ENCODE measurements at places on chromosomes 16 and 17. TPM values are rescaled to one million over a fixed set of nuclear protein-coding genes. Genes with fewer than 3 reads are reported as not detected.

DNA sequence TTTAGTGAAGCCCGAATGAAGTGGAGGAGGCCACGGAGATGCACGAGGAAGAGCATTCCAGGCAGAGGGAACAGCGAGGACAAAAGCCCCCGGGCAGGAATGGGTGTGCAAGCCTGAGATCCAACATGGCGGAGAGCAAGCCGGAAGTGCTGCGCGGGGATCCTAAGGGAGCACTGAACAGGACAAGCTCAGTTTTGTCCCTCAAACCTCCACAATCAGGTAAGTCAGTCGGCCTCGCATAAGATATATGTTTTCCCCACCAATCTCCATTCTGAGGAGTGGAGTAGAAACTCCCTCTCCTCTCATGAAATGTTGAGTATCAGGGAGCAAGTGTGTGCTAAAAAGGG, 32.9 kb upstream of the USP22 start:
- DNase-seq: no peak
- H3K4me3 ChIP-seq: no peak overlapping the region
- H3K27ac ChIP-seq: peak overlapping the region; percentile 83
- no peaks in the 10 kb centered on the region for H3K36me3 ChIP-seq
- no peaks in the 10 kb centered on the region for H3K4me1 ChIP-seq

The KRTAP1-5 gene
- not detected for total RNA-seq

The CCDC43 gene
- total RNA-seq: 11.0 TPM

DNA sequence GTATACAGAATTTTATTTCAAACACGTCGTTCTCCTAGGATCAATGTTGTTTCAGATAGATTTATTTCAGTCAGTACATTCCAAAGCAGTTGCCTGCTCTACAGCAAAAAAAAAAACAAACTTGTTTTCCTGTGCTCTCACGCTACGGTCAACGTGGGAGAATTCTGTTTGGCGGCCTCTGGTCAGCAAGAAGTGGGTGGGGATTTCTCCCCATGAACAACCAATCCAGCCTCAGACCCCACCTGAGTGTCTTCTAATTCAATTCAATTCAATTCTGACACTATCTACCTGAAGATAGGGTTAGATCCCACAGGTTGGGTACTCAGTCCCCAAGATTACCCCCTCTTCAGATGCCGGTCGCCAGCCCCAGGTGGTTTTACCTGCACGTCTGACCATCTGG, 22.1 kb downstream of the C17orf58 start:
- H3K27ac ChIP-seq: no peak overlapping the region
- no peaks in the 10 kb centered on the region for H3K4me1 ChIP-seq
- H3K36me3 ChIP-seq: no peaks in the 10 kb centered on the region

- H3K4me3 ChIP-seq: no peak overlapping the region
- H3K27me3 ChIP-seq: no peaks in the 10 kb centered on the region
- no peaks in the 10 kb centered on the region for H3K36me3 ChIP-seq
- no peaks in the 10 kb centered on the region for H3K4me1 ChIP-seq
- H3K27ac ChIP-seq: no peak overlapping the region
These were observed 16.9 kb downstream of the LDAF1 start for GRCh38 chr16:21175397-21175796.

- no peak for DNase-seq
- no peak overlapping the region for H3K27ac ChIP-seq
- no peak overlapping the region for H3K4me3 ChIP-seq
- no peaks in the 10 kb centered on the region for H3K4me1 ChIP-seq
- peaks cover 12% of the 10 kb centered on the region for H3K27me3 ChIP-seq
These were observed 7.0 kb upstream of the C1QTNF8 start for GRCh38 chr16:1102921-1103635.

GRCh38 chr17:9361188-9361955, 214.2 kb downstream of the STX8 start:
- H3K36me3 ChIP-seq: no peaks in the 10 kb centered on the region
- H3K27ac ChIP-seq: no peak overlapping the region
- H3K27me3 ChIP-seq: no peaks in the 10 kb centered on the region
- DNase-seq: no peak
- no peak overlapping the region for H3K4me3 ChIP-seq
- H3K4me1 ChIP-seq: no peaks in the 10 kb centered on the region

- no peaks in the 10 kb centered on the region for H3K4me1 ChIP-seq
- H3K27ac ChIP-seq: no peak overlapping the region
- no peaks in the 10 kb centered on the region for H3K36me3 ChIP-seq
- no peak overlapping the region for H3K4me3 ChIP-seq
These were observed 88.6 kb downstream of the USP31 start for GRCh38 chr16:23060458-23061320.

The IL17C gene
- not detected for total RNA-seq

The SCGB1C2 gene
- total RNA-seq: not detected

GRCh38 chr17:15957206-15957605, 12.3 kb downstream of the ADORA2B start:
- H3K27me3 ChIP-seq: no peaks in the 10 kb centered on the region
- DNase-seq: no peak
- H3K4me3 ChIP-seq: no peak overlapping the region
- no peak overlapping the region for H3K27ac ChIP-seq

The ARHGDIG gene
- not detected for total RNA-seq

- DNase-seq: no peak
- no peaks in the 10 kb centered on the region for H3K27me3 ChIP-seq
- no peak overlapping the region for H3K27ac ChIP-seq
- H3K4me3 ChIP-seq: no peak overlapping the region
- H3K4me1 ChIP-seq: peaks cover 12% of the 10 kb centered on the region
- H3K36me3 ChIP-seq: no peaks in the 10 kb centered on the region
These were observed 3.0 kb downstream of the SECTM1 start for GRCh38 chr17:82330322-82331239.

GRCh38 chr16:59124056-59124455, 389.9 kb upstream of the GOT2 start:
- H3K27ac ChIP-seq: no peak overlapping the region
- no peak for DNase-seq
- H3K4me3 ChIP-seq: no peak overlapping the region
- no peaks in the 10 kb centered on the region for H3K27me3 ChIP-seq
- no peaks in the 10 kb centered on the region for H3K4me1 ChIP-seq

The PDILT gene
- total RNA-seq: not detected

The CACNG3 gene
- total RNA-seq: not detected

The FOXN1 gene
- total RNA-seq: not detected

The TBC1D3H gene
- not detected for total RNA-seq

- no peaks in the 10 kb centered on the region for H3K4me1 ChIP-seq
- no peak overlapping the region for H3K27ac ChIP-seq
- H3K27me3 ChIP-seq: peaks cover 5% of the 10 kb centered on the region
These were observed 220.7 kb downstream of the KCNJ2 start for GRCh38 chr17:70390049-70390448.

DNA sequence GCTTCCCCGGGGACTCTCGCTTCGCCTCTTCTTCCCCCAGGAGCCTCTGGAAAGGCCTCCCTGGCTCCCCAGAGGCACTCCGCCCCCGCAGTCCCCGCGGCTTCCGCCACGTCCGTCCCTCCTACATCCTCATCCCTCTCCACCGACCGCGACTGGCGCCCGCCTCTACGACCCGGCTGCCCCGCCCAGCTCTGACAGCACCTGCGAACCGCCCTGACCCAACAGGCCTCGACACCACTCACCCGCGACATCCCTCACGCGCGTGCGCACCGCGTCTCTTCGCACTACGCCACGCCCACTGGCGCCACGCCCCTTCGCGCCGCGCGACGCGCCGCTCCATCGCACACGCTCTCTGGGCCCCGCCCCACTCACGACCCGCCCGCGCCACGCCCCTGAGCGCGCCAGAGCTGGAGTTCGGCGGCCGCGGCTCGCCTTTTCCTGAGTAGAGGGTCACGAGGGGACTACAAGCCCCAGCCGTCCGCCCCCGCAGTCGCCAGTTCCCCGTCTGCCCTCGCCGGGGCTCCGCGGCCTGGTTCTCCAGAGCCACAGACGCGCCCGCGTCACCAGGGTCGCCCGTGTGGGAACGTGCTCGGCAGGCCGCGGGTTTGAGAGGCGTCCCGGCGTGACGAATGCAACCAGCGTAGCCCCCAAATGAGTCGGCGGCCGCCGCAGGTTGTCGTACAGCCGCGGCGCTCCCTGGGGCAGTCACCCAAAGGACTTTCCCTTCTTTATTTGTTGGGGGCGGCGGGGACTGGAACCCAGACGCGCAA, 56.2 kb upstream of the LRRC37A3 start:
- no peaks in the 10 kb centered on the region for H3K27me3 ChIP-seq
- no peaks in the 10 kb centered on the region for H3K36me3 ChIP-seq
- H3K4me1 ChIP-seq: peaks cover 5% of the 10 kb centered on the region
- H3K4me3 ChIP-seq: peak overlapping the region; percentile 92
- peak; percentile 92 for DNase-seq
- peak overlapping the region; percentile 87 for H3K27ac ChIP-seq

The CA10 gene
- total RNA-seq: 5.3 TPM

DNA sequence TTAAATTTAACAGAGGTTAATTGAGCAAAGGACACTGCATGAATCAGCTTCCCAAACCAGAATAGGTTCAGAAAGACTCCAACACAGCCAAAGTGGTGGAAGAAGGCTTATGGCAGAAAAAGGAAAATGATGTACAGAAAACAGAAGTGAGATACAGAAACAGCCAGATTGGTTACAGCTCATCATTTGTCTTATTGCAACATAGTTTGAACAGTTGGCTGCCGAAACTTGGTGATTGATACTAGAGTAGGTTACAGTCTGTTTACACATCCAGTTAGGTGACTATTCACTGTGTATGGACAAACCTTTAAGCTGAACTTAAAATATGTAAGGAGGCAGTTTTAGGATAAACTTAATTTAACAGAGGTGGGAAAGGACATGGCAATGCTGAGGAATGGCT, 18.3 kb downstream of the TMEM100 start:
- H3K27ac ChIP-seq: no peak overlapping the region
- DNase-seq: no peak
- no peaks in the 10 kb centered on the region for H3K27me3 ChIP-seq
- H3K4me1 ChIP-seq: no peaks in the 10 kb centered on the region
- no peaks in the 10 kb centered on the region for H3K36me3 ChIP-seq

- H3K36me3 ChIP-seq: no peaks in the 10 kb centered on the region
- DNase-seq: no peak
- no peak overlapping the region for H3K4me3 ChIP-seq
- no peaks in the 10 kb centered on the region for H3K4me1 ChIP-seq
- H3K27me3 ChIP-seq: no peaks in the 10 kb centered on the region
- no peak overlapping the region for H3K27ac ChIP-seq
These were observed 51.1 kb downstream of the SLC6A2 start for GRCh38 chr16:55706739-55707384.

- DNase-seq: no peak
- no peak overlapping the region for H3K4me3 ChIP-seq
- H3K27me3 ChIP-seq: no peaks in the 10 kb centered on the region
- H3K27ac ChIP-seq: no peak overlapping the region
- H3K4me1 ChIP-seq: no peaks in the 10 kb centered on the region
- H3K36me3 ChIP-seq: no peaks in the 10 kb centered on the region
These were observed 138.5 kb upstream of the CACNG3 start for GRCh38 chr16:24117680-24118079.

GRCh38 chr17:278676-279059, 73.9 kb downstream of the RPH3AL start:
- no peaks in the 10 kb centered on the region for H3K4me1 ChIP-seq
- no peak overlapping the region for H3K27ac ChIP-seq
- H3K36me3 ChIP-seq: no peaks in the 10 kb centered on the region
- H3K4me3 ChIP-seq: no peak overlapping the region
- peak; percentile 3 for DNase-seq

The JPT1 gene
- total RNA-seq: 13.7 TPM

The KRT40 gene
- total RNA-seq: not detected

- no peak overlapping the region for H3K4me3 ChIP-seq
- H3K36me3 ChIP-seq: no peaks in the 10 kb centered on the region
- no peak overlapping the region for H3K27ac ChIP-seq
- DNase-seq: no peak
- H3K4me1 ChIP-seq: no peaks in the 10 kb centered on the region
These were observed 789.4 kb upstream of the KIF2B start for GRCh38 chr17:53033297-53033696.

- DNase-seq: no peak
- no peaks in the 10 kb centered on the region for H3K36me3 ChIP-seq
- H3K4me3 ChIP-seq: no peak overlapping the region
- H3K27me3 ChIP-seq: no peaks in the 10 kb centered on the region
These were observed 106.0 kb downstream of the SDR42E1 start for GRCh38 chr16:81905277-81905676.

The RNF227 gene
- 4.1 TPM for total RNA-seq

- no peak overlapping the region for H3K4me3 ChIP-seq
- no peak overlapping the region for H3K27ac ChIP-seq
- no peaks in the 10 kb centered on the region for H3K36me3 ChIP-seq
- H3K4me1 ChIP-seq: no peaks in the 10 kb centered on the region
These were observed 421 bp upstream of the DLX4 start for GRCh38 chr17:49968405-49969133.

The STAC2 gene
- 1.0 TPM for total RNA-seq

The ZNF771 gene
- total RNA-seq: 75.3 TPM

GRCh38 chr16:25299792-25300590, 42.3 kb upstream of the ZKSCAN2 start:
- no peaks in the 10 kb centered on the region for H3K27me3 ChIP-seq
- no peaks in the 10 kb centered on the region for H3K4me1 ChIP-seq
- no peaks in the 10 kb centered on the region for H3K36me3 ChIP-seq
- H3K4me3 ChIP-seq: no peak overlapping the region

DNA sequence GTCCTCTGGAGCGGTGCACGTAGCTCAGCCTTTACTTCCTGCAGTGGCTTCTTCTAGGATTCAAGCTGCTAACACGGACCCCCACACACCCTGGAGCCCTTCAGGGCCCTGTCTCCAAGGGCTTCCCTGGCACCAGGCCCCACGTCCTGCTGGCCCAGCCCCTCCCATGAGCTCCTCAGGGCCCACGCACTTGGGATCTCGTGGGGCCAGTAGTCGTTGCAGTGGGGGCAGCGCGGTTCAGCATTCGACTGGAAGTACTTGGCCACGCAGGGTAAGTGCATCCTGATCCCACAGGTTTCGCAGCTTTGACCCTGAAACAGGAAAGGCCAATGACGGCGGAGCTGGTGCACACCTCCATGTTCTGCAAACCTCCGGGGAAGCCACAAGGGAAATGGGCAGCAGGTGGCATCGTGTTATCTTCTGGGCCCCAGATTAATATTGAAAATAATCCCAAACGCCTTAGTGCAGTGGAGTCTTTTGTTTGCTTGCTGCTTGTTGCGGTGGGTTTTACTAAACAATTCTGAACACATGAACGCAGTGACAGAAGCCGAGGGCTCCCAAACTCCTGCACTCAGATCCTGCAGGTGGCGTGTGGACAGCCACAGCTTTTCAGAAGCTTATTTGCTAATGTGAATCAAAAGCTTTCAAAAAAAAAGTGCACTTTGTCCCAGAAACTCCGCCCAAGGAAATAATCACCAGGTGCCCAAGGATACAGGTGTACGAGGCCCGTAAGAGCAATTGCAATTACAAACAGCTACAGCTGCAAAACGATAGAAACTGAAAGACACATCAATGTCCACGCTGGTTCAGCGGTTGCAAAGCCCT, 22.4 kb downstream of the KDM8 start:
- H3K4me3 ChIP-seq: no peak overlapping the region
- no peaks in the 10 kb centered on the region for H3K36me3 ChIP-seq

The KRT31 gene
- not detected for total RNA-seq
